Skeletal muscle tissue (tissue), 5 donors: ENCODE measurements at places on chromosomes 16 and 17. TPM values are rescaled to one million over a fixed set of nuclear protein-coding genes. Genes with fewer than 3 reads are reported as not detected.

SLC35G3 gene
- total RNA-seq, result not detected

LGALS9B gene
- not detected for total RNA-seq

STXBP4 gene
- total RNA-seq, result 9.4 TPM

GNAO1 gene
- total RNA-seq, result under 0.01 TPM

HAPSTR1 gene
- total RNA-seq, result 51.7 TPM

HSD11B2 gene
- 2.6 TPM for total RNA-seq

MYH3 gene
- 6,986 TPM for total RNA-seq

NRN1L gene
- total RNA-seq, result 1.0 TPM

VAT1L gene
- 5.2 TPM for total RNA-seq

CYBC1 gene
- total RNA-seq, result 15.1 TPM

SLC38A8 gene
- not detected for total RNA-seq

ADAMTS18 gene
- total RNA-seq, result 5.2 TPM

KRTAP4-4 gene
- total RNA-seq, result not detected

DPEP3 gene
- total RNA-seq, result not detected

CARD14 gene
- total RNA-seq, result 0.52 TPM

TBC1D3 gene
- not detected for total RNA-seq

MT4 gene
- not detected for total RNA-seq

PGP gene
- 9.9 TPM for total RNA-seq

KRTAP4-2 gene
- not detected for total RNA-seq

DOC2A gene
- 0.52 TPM for total RNA-seq

C17orf78 gene
- total RNA-seq, result not detected

SLC16A3 gene
- total RNA-seq, result 13.0 TPM

NLRC3 gene
- 0.52 TPM for total RNA-seq

CACNB1 gene
- 146 TPM for total RNA-seq

ARL17A gene
- 12.0 TPM for total RNA-seq

ALOX15B gene
- 0.52 TPM for total RNA-seq

LRRC75A gene
- total RNA-seq, result 3.7 TPM

CCDC144A gene
- 8.9 TPM for total RNA-seq

SEPTIN12 gene
- not detected for total RNA-seq

INPP5K gene
- total RNA-seq, result 23.0 TPM

CEP295NL gene
- total RNA-seq, result 1.6 TPM

PRKCB gene
- 1.0 TPM for total RNA-seq

WFDC1 gene
- 1.6 TPM for total RNA-seq

SMARCD2 gene
- 44.4 TPM for total RNA-seq

TSNAXIP1 gene
- total RNA-seq, result 0.52 TPM

KRT34 gene
- total RNA-seq, result not detected

TBC1D24 gene
- total RNA-seq, result 7.8 TPM

USP36 gene
- total RNA-seq, result 25.6 TPM

CACNG4 gene
- 1.6 TPM for total RNA-seq

CCR7 gene
- 1.0 TPM for total RNA-seq

KRTAP2-4 gene
- not detected for total RNA-seq
